ENCODE measurements at places on chromosomes 1 and 21.
A peak's percentile ranks its signal among the peaks of the same experiment; 100 is the strongest.

GRCh38 chr1:23742670-23743286, 493 bp upstream of the ELOA start:
- peak; percentile 61 for DNase-seq

DNA sequence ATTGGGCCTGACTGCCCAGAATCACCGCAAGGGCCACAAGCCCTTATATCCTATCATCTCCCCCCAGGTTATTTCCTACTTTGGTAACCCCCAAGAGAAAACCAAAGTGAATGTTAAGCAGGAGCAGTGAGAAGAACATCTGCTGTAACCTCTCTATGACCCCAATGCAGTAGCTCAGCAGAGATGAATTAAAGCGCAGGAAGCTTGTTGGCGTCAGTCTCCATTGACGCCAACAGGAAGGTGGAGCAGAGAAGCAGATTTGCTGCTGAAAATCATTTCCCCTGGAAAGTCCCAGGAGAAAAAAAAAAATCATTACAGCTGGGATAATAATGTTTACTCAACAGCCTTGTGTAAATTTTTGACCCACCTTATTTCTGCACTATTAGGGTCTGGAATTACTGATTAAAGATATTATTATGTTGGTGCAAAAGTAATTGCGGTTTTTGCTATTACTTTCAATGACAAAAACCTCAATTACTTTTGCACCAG, 33.2 kb upstream of the FAM163A start:
- no peak for DNase-seq

GRCh38 chr1:169892176-169892926, 1.3 kb downstream of the SCYL3 start:
- peak; percentile 34 for DNase-seq

- no peak for DNase-seq
Measured at GRCh38 chr21:43881935-43882334, 16.9 kb downstream of the AGPAT3 start.

DNA sequence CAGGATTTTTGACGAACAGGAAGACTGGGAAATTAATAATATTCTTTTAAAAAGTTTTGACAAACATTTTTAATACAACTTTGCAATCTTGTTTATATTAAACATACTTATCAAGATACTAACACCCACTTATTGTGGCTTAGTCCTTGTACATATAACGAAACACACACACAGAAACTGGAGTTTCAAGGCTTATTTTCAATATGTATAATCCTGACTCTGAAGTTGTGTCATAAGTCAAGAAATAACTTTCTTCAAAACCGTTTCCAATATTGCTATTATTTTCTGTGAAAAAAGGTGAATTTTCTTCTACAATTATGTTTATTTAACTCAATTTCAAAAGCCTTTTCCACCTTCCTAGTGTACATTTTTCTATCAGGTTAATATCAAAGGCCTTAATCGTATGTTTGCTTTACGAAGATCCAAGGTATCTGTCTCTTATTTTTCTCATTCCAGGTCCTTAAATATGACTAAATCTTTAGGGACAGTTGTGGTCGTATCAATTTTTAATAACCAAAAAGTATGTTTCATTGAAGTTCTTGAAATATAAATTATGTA, 1.8 kb downstream of the CDKN2C start:
- no peak for DNase-seq

GRCh38 chr1:179094818-179095217, 12.9 kb downstream of the TOR3A start:
- peak; percentile 19 for DNase-seq

DNA sequence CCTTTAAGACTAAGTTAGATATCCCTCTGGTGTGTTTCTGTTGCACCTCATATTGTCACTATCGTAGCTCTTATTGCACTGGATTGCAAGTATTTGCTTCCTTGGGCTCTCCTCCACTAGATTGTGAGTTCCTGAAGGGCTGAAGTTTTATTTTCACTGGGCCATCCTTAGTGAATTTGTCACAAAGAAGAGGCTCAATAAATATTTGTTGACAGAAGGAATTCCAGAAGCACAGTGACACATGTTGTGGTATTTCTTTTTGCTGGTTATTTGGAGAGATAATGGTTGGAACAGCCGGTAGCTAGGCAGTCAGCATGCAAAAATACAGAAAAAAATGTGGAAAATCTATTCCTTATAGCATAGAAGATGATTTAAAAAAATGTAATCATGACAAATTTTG, 129.9 kb upstream of the ZRANB2 start:
- no peak for DNase-seq

GRCh38 chr1:21175670-21176581, 771 bp downstream of the EIF4G3 start:
- peak; percentile 25 for DNase-seq

DNA sequence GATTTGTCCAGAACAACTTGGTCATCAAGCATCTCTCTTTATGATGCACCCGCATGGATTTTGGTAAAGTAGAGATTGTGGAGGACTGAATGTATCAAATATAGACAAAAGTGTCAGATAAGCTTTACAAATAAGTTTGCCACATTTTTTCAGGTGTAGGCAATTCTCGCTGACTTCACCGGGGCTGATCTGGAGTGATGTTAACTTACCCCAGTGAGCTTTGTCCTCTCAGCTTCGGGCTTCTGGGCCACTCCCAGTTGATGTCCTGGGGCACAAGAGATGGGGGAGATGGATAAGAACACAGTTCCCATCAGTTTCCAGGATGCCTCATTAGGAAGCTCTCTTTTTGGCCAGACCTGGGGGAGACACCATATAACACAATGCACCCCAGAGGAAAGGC, 117.7 kb downstream of the ETS2 start:
- DNase-seq = no peak

DNA sequence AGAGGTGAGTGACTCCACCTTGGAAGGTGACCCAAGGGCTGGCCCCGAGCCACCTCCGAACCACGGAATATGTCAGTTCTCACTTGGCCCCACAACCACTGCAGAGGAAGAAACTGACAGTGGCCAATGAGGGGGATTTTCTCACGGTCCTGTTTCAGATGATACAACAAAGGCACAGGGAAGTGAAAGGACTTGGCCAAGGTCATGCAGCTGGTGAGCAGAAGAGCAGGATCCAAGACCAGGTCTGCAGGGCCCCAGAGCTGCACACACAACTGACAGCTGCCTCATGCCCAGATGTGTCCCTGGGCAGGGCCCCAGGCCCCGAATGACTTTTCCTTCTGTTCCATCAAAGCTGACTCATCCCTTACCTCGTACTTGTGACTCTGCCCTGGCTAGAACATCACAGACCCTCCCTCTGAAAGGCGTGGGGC, 25.8 kb upstream of the EVA1B start:
- DNase-seq = no peak

GRCh38 chr1:238658763-238659162, 727.6 kb upstream of the CHRM3 start:
- no peak for DNase-seq

DNA sequence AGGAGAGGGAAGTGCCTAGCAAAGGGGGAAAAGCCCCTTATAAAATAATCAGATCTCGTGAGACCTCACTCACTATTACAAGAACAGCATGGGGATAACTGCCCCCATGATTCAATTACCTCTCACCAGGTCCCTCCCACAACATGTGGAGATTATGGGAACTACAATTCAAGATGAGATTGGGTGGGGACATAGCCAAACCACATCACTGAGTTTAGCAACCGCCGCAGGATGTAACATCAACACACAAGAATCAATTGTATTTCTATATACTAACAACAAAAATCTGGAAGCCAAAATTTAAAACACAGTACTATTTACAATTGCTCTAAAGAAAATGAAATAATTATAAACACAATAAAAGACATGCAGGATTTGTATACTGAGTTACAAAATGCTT, 21.9 kb downstream of the DIRAS3 start:
- DNase-seq = no peak

DNA sequence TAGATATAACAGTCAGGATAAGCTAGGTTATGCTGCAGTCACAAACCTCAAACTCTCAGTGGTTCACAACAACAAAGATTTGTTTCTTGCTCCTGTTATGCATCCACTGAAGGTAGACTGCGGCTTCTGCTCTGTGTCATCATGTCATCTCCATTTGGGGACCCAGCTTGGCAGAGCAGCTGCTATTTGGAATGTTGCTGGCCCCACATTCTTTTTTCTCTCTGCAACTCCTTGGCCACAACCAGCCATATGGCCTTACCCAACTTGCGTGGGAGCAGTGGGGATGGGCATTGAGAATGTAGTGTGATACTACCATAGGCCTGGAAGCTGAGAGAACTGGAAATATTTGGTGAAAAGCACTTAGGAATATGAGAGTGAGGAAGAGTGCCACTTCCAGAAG, 26.4 kb downstream of the AGO4 start:
- DNase-seq = no peak

- DNase-seq = no peak
Measured at GRCh38 chr1:57748719-57749118, 324.9 kb upstream of the DAB1 start.

DNA sequence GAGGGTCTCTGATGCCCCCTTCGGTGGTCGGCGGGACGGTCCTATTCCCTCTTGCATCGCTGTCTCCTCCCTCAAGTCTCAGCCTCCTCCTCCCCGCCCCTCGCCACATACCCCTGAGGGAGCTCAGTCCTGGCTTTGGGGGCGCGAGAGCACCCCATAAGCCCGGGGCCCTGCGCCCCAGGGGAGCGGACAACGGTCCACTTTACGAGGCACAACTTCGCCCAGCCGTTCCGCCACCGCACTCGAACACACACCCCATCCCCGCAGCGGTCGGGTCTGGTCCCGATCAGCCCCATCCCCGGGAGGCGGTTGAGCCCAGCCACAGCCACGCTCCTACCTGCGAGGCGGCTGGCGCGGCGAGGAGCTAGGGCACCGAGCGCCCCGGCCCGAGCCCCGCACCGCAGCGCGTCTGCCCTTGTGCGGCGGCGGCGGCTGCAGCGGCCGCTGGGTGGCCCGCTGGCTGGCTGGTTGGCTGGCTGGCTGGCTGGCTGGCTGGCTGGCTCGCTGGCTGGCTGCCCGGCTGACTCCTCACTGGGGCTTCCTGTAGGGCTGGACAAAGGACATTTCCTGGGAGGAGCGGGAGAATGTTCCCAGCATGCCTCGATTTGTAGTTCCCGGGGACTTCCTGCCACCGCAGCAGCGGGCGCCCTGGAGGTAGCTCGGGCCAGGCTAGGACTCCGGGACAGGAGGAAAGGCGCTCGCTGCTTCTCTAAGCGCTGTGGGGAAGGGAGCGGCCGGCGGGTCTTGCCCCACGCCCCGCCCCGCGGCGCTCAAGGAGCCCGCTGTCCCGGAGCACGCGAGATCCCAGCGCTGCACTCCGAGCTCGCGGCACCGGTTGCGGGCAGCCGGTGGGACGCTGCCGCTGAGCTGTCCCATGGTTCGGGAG, at the start of gene ZNF697:
Gene ZNF697, minus strand, starts transcription at position 533 of the 886 bp plus-strand sequence. CDS start 22,166 bp downstream, outside the sequence.
- peak; percentile 88 for DNase-seq

- peak; percentile 48 for DNase-seq
Measured at GRCh38 chr21:33362044-33362555, 37.3 kb downstream of the IFNAR1 start.

DNA sequence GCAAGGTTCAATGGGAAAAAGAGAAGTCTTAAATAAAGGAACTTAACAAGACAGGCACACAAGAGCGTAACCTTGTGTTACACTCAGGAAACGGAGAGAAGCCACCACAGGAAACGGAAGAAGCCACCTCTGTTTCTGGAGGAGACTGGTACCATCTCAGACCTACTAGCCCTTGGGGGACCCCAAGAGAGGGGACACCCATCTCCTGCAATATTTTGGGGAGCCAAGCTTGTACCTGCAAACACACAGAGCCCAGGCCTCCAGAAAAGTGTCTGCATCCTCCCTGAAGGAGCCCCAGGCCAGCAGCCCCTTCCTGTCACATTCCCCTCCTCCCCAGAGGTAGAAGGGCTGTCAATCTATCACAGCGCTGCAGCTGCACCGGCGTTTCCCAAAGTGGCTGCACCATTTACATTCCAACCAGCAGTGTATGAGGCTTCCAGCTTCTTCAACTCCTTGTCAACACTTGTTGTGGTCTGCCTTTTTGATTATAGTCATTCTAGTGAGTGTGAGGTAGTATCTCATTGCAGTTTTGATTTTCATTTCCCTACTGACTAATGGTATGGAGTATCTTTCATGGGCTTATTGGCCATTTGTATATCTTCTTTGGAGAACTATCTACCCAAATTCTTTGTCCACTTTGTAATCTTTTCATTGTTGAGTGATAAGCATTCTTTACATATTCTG, 23.0 kb upstream of the PADI1 start:
- DNase-seq = no peak

DNA sequence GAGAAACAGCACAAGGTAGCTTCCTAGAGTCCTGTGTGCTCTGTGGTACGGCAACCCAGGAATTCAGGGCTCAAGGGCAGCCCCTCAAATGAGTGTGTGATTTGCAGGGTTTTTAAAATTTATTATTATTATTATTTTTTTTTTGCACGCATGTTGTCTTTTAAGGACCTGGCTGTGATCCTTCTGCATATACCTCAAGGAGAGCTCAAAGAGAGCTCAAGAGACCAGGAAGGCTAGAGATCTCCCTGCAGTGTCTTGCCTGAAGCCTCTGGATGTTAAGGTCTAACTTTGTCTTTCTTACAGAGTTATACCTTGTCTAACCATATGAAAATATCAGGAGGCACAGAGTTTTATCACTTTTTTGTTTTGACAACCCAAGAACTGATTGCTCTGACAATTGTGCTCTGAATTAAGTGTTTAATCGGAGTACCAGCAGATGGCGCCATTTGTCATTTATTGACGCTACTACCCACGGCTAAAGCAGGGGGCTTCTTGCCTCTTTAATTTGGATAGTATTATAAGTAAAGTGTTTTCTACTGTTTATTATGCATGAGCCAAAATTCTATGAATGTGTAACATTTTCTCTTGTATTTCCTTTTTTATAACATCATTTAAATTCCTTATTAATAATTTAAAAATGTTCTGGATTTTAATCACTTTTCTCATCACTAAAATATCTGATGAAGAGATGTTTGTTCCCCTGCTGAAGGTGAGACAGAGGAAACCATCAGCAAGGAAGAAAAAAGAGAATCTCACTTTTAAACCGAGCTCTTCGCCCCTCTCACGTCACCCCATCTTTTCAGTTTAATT, 35.8 kb upstream of the LMO4 start:
- peak; percentile 94 for DNase-seq

GRCh38 chr1:40625076-40625475, 40.4 kb downstream of the RIMS3 start:
- peak; percentile 32 for DNase-seq

- no peak for DNase-seq
Measured at GRCh38 chr1:55076356-55076755, 37.0 kb downstream of the PCSK9 start.

DNA sequence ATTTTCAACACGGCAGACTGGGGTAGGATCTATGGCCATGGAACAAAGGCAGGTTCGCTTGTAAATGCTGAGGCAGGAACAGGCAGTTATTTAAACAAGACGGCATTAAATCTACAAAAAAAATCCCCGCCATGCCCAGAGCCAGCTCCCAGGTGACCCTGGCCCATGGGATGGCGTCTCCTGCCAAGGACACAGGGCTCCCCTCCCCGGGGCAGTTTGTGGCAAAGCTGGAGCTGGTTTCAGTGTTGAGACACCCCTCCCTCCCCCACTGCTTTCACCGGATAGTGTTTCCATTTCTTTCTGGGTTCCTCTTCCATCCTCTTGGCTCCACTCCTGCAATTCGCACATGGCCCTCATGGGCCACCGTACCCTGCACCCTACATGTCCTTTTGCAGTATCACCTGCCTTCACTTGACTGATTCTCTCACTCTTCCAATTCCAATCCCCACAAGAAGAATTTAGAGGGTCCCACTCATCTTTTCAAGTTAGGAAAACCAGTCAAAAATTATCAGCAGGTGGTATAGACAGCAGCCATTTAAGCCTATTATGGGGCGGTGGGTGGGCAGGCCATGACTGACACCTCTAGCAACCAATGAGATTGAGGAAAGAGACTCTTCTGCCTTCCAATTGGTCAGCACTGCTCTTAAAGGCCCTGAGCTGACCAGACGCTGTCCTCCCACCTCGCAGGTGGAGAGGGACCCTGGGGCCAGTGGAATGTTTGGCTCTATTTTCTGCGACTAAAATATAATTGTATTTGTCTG, 52.0 kb downstream of the OLIG1 start:
- no peak for DNase-seq

All from NCI-H510A treated with DMSO at 0.1 percent for 48 hours (cell line).